Activated T-helper 1 cell treated with anti-CD3 and anti-CD28 coated beads, Interleukin-12 subunit alpha, Interleukin-12 subunit beta, Interleukin-2, Interleukin-4 antibody, amounts not matched to agents 30 ng/mL and 10 ng/mL and 1 ng/mL, durations not matched to agents 14 hours and 24 hours and 36 hours (primary cell): ENCODE measurements at places on chromosomes 12 and 14. TPM values are rescaled to one million over a fixed set of nuclear protein-coding genes. Genes with fewer than 3 reads are reported as not detected.

Gene FAM186B
- total RNA-seq, result 0.29 and 0.62 TPM in 2 replicates

- peaks cover 5% of the 10 kb centered on the region for H3K27me3 ChIP-seq
- no peak overlapping the region for H3K4me3 ChIP-seq
- no peak for DNase-seq
These were observed 11.4 kb downstream of the RERG start for GRCh38 chr12:15209782-15210181.

Gene ENDOU
- total RNA-seq, result not detected in 2 replicates

Gene EGLN3
- total RNA-seq, result 8.7 and 11.2 TPM in 2 replicates

GRCh38 chr14:95535226-95536021 is 574 bp downstream of the GLRX5 start:
- peaks cover 24% of the 10 kb centered on the region for H3K36me3 ChIP-seq
- no peaks in the 10 kb centered on the region for H3K27me3 ChIP-seq
- peak overlapping the region; percentile 94 for H3K27ac ChIP-seq
- H3K4me3 ChIP-seq, result peak overlapping the region; percentile 98
- peaks cover 68% of the 10 kb centered on the region for H3K4me1 ChIP-seq
